Activated T-cell treated with anti-CD3 and anti-CD28 coated beads, Interleukin-2, amount 50 U/mL, for 4 hours (primary cell): ENCODE measurements at places on chromosomes 6 and 20. TPM values are rescaled to one million over a fixed set of nuclear protein-coding genes. Genes with fewer than 3 reads are reported as not detected.

DNA sequence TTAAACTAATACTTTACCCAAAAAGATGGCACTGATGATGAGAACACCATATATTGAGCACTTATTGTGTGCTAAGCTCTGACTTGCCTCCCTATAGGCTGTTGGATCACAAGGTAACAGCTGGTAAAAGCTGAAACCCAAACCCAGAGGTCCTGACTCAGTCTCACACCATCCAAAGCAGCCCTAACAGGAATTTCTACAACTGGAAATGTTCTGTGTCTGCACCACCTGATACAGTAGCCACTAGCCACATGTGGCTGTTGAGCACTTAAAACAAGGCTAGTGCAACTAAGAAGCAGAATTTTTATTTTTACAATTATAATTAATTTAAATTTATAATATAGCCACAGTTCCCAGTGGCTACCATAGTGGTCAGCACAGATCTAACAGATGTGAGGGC lies 15.6 kb upstream of the MATN4 start:
- DNase-seq, result no peak

GRCh38 chr20:54643761-54644160 lies 168.4 kb downstream of the DOK5 start:
- no peak for DNase-seq

- DNase-seq, result no peak
Measured at GRCh38 chr20:41029150-41029901, 704 bp downstream of the TOP1 start.

GRCh38 chr6:97963193-97963592 lies 680.2 kb upstream of the MMS22L start:
- DNase-seq, result no peak

- no peak for DNase-seq
Measured at GRCh38 chr6:8743170-8743745, 307.9 kb upstream of the SLC35B3 start.

DNA sequence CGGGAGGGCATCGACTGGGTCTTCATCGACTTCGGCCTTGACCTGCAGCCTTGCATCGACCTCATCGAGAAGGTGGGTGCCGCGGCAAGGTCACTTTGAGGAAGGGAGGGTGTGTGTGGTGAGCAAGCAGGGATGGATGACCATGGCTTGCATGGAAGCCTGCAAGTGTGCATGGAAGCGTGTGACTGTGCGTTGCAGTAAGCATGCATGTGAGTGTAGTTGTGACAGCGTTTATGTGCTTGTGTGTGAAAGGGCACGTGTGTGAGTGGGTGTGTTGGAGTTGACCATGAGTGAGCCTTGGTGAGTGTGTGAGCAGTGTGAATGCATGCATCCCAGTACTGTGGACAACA lies 32.5 kb downstream of the MYH7B start:
- DNase-seq, result no peak

GRCh38 chr20:63056236-63057170 lies 49.7 kb upstream of the BHLHE23 start:
- DNase-seq, result peak; percentile 6

DNA sequence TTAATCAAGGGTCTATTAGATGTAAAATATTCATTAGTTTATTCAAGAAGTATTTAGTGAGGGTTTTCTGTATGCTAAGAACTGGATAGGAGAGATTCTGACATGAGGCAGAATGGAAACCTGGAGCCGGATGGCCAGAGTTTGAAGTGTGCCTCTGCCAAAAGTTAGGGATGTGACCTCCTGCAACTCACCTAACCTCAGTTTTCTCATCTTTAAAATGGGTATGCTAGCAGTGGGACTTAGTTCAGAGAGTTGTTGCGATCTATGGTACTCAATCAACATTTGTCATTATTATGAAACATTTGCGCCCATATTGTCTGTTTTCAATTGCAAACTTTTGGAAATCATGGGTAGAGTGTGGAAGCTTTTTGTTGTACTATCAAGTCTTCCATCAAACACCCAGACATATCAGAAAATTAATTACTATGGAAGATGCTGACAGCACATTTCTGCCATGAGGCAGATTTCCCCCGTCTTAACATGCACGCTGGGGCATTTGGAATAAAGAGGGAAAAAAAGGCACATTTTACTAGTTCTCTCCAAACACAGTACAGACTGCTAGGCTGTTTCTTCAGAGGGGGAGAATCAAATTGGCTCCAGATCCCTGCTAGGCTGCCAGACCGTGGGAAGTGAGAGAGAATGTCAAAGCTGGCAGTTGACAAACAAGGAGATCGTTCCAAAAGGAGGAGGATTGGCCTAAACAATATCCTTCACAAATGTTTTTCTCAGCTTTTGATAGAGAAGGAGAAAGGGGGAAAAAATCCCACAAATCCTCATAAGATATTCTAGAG lies 205.3 kb upstream of the TSHZ2 start:
- DNase-seq, result no peak

Gene TNFRSF6B
- 0.47 TPM for total RNA-seq

Gene SYNDIG1
- total RNA-seq, result not detected

Gene COL20A1
- not detected for total RNA-seq

Gene TRAPPC3L
- not detected for total RNA-seq
